ENCODE measurements at places on chromosomes 6 and 20.

- DNase-seq, result no peak
Observed at GRCh38 chr20:2751347-2751877, 49.0 kb downstream of the CPXM1 start.

DNA sequence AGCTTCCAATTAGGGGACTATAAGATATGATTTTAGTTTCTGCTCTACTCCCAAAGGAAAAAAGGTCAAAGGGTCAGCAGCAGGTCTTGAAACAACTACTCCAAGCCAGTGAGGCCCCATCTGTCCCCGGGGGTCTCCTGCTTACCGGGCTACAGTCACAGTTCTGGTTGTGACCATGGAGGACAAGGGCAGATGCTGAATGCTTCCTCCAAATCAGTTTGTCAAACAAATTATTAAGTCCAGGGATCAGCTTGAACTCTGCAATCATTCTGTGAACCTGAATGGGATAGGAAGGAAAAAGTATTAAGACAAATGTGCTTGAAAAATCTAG lies 60.2 kb downstream of the MYH7B start:
- DNase-seq, result no peak

GRCh38 chr6:30721198-30722024 lies 1.3 kb downstream of the TUBB start:
- peak; percentile 85 for DNase-seq

- DNase-seq, result peak; percentile 5
Observed at GRCh38 chr20:13111249-13111911, 102.6 kb downstream of the SPTLC3 start.

- no peak for DNase-seq
Observed at GRCh38 chr6:115393821-115394220, 666.9 kb downstream of the FRK start.

DNA sequence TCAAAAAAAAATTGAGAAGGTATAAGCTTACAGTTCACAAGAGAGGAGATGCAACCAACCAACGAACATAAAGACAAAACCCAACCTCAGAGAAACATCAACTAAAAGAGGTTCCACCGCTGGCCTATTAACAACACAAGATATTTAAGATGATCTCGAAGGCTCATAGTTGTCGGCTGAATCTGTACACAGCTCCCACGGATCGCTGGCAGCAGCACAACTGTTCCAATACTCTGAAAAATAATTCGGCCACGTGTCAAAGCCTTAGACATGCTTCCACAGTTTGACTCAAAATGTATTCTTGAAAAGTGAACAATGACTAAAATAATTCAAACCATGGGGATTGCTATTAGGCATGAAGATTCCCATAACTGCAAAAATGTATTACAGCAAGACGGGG lies 13.7 kb downstream of the EXOC2 start:
- DNase-seq, result no peak

DNA sequence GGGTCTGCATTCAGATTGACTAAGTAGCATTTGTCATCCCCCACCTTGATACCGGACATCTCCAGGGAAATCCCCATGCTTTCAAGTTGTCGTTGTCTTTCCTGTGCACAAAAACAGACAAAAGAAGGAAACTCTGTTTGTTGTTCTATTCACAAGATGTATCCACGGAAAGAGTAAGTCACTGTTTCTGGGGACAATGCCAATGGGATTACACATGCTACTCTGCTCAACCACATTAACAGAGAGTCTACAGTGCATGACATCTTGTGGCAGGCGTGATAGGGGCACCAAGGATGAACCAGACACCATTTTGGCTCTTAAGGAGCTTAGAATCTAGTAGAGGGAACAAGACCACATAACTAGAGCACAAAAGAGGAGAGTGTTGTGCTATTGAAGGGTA lies 124.4 kb upstream of the NUP153 start:
- no peak for DNase-seq

- no peak for DNase-seq
Observed at GRCh38 chr6:159056899-159057298, 12.1 kb upstream of the TAGAP start.

DNA sequence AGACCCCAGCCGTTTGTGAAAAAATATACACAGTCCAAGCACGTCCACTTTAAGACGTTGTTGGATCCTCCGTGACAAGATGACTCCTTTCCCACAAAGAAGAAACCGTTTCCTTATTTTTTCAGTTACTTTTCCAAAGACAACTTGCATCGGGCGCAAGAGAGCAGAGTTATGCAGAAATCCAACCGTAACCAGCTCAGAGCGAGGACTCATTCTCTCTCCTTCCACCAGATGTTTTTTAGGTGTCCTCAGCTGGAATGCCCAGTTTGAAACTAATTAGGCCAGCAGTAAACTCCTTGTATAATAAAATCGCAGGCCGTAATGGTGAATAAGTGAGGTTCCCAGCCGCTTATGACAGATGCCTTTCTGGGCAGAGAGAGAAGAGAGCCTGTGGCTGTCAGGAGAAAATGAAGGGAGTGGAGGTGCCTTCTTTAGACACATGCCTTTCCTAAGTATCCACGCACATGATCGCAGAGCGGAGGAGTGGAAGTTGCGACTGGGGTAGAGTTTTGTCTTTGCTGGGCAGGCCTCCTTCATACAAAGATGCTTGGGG lies 2.8 kb downstream of the EYA2 start:
- DNase-seq, result no peak

DNA sequence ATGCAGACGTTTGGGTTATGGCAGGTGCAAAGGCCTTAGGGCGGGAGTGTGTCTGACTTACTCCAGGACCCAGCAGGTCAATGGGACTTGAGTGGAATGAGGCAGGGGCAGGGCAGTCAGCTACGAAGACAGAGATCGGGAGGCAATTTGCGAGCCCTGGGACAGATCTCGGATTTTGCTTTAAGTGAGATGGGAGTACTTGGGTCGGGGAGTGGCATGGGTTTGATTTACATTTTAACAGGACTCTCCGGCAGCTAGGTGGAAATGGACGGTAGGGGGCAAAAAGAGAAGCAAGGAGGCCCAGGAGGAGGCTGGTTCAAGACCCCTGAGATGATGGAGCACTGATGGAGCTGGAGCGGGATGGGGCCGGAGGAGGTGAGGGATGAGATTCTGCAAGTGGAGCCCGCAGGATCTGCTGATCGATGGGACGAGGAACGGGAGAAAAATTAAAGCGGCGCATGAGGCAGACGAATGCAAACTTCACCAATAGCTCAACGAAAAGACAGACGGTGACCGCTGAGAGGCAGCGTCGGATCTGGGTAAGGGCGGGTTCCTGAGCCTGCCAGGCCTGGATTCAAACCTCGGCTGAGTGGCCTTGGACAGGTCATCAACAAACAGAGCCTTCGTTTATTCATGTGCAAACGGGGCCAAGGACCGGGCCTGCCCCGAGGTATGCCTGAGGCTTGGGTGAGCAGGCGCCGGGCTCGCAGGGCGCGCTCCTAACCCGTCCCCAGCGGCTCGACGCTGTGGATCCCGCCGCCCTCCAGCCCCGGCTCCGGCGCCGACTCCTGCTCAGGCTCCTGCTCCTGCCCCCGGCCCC lies 756 bp upstream of the RBCK1 start:
- DNase-seq, result peak; percentile 70

DNA sequence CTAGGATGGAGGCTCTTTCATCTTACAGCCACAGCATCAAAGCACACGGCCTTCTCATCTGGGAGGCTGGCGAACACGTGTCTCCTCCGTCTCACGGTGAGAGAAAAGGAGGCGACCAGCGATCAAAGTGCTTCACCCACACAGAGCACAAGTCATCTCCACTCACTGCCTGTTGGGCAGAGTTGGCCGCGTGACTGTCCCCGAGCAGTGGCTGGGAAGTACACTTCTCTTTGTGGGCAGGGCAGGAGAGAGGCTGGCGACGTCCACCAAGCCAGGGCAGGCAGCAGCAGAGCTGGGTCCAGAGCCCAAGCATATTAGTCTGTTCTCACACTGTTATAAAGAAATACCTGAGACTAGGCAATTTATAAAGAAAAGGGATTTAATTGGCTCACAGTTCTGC lies 64.1 kb upstream of the FOXC1 start:
- no peak for DNase-seq

DNA sequence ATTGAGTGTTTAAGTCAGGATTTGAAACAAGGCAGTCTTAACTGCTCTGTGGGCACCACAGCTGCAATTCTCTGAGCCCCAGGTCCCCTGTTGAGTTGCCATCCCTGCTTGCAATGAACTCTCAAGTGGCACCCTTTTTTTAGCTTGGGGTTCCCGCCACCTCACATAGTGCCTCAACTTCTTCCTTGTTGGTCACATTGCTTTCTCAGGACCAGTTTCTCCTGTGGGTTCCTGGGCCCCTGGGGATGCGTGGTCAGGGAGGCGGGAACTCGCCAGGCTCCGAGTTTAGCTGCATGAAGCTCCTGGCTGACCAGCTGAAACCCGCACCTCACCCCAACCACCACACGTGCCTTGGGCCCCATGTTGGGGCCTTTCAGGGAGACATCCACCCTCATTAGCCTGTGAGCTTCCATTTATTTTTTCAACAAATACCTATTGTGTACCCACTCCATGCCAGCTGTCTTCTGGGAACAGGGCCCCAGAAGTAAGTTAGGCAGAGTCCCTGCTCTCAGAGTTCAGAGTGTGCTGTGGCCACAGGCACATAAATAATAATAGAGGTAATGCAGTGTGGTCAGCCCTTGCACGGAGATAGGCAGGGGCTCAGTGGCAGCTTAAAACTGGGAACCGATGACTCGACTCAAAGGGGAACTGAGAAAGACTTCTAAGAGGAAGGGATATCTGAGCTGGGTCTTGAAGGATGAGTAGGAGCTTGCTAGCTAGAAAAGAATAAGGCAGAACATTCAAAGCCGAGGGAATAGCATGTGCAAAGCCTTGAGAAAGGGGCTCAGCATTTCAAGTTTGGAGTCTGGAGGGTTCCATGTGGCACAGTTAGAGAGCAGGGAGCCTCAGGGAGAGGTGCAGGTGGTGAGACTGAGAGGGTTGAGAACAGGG lies 33.9 kb upstream of the FAM83D start:
- no peak for DNase-seq

DNA sequence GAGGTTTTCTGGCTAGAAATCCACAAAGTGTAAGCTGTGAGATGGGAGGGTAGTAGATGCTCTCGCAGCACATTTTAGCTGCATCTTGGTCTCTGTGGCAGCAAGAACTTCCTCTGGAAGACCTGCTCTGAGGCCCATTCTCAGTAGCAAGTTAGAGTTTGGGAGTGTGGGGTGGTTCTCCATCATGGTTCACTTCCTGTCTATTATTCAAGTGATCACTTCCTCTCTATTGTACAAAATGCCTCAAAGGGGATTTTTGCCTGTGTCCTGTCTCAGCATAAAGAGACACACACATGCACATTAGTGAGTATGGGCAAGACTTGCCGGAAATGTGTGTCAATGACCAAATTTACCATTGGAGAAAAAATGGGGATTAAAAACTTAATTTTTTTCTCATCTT lies 42.5 kb downstream of the LYRM2 start:
- DNase-seq, result no peak

GRCh38 chr6:10837009-10837621 lies 1.2 kb downstream of the MAK start:
- peak; percentile 1 for DNase-seq

DNA sequence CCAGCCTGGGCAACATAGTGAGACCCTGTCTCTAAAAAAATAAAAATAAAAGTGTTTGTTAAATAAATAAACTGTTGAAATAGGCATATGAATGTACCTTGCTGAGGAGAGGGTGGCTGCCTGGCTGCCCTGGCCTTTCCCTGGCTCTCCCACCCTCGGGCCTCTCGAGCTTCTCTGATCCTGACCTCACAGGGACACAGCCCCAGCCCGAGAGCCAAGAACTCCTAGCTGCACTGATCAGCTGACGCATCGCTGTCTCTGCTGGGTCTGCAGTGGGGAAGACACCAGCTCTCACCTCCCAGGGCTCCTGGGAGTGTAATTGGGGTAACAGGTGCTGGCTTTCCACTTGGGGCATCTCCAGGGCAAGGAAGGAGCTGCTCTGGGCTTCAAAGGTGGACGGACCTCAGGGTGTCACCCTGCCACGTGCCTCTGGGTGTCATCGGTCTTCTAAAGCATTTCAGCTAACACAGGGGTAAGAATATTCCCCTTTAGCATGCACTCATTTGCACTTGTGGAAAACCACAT lies 6.9 kb downstream of the TCF15 start:
- DNase-seq, result no peak

DNA sequence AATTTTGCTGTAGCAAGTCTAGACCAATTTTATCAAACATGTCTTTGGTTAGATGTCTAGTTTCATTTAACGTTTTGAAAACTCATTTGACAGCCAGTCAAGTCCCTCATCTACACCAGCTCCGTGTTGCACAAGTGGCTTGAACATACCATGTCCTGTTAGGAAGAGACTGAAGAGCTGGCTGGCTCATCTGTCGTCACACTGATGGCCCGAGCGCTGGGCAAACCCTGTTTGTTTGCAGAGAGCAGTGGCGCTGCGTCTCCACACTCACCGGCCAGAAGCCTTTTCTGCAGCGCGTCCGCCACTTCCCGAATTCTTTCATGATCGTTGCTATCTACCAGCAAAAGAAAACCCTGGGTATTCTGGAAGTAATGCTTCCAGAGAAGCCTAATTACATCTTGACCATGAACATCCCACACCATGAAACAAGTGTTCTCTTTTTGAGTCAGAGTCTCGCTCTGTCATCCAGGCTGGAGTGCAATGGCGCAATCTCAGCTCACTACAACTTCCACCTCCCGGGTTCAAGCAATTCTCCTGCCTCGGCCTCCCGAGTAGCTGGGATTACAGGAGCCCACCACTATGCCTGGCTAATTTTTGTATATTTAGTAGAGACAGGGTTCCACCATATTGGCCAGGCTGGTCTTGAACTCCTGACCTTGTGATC lies 10.7 kb upstream of the TCFL5 start:
- peak; percentile 32 for DNase-seq

DNA sequence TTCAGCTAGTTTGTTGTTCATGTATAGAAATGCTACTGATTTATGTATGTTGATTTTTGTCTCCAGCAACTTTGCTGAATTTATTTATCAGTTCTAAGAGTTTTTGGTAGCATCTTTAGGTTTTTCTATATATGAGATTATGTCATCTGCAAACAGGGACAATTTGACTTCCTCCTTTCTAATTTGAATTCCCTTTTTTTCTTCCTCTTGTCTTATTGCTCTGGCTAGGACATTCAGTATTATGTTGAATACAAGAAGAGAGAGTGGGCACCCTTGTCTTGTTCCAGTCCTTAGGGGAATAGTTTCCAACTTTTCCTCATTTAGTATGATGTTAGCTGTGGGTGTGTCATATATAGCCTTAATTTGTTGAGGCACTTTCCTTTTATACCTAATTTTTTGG lies 58.2 kb downstream of the CDH26 start:
- no peak for DNase-seq

GRCh38 chr6:39416728-39417127 lies 94.2 kb upstream of the KCNK16 start:
- DNase-seq, result no peak

- no peak for DNase-seq
Observed at GRCh38 chr6:92479831-92480230, 939.5 kb downstream of the EPHA7 start.

- DNase-seq, result no peak
Observed at GRCh38 chr6:100171533-100172321, 177.7 kb upstream of the MCHR2 start.

DNA sequence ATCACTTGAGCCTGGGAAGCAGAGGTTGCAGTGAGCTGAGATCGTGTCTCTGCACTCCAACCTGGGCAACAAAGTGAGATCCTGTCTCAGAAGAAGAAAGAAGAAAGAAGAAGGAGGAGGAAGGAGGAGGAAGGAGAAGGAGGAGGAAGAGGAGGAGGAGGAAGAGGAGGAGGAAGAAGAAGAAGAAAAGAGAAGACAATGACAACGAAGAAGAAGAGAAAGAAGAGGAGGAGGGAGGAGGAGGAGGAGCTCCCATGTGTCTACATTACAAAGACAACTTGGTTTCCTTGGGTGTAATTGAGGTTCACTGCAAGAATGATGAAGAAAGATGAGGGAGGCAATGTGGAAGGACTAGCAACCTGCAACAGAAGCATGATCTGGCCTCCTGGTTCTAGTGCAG lies 21.3 kb upstream of the CEP85L start:
- DNase-seq, result no peak

- no peak for DNase-seq
Observed at GRCh38 chr6:129133770-129134192, 250.8 kb downstream of the LAMA2 start.

All from NCI-H774 (cell line).